ENCODE measurements at places on chromosomes 7 and 10.

GRCh38 chr10:126315494-126316177 lies 72.6 kb downstream of the ADAM12 start:
- no peak for DNase-seq

DNA sequence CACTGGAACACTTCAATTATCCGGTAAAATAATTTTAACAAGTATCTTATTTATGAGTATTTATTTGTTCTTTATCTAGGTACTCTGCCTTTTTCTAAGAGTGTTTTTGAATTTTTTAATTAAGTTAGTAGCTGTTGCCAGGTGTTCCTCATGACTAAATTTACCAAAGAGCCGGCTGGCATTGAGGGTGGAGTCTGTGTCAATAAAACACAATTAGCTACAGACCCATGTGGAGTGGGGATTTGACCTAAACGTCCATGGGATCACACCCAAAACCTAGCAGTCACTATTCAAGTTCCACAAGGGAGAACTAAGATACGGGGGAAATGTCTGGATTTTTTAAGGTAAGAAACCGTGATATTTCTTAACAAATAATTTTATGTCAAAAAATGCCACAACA lies 9.8 kb downstream of the SLC16A12 start:
- no peak for DNase-seq

DNA sequence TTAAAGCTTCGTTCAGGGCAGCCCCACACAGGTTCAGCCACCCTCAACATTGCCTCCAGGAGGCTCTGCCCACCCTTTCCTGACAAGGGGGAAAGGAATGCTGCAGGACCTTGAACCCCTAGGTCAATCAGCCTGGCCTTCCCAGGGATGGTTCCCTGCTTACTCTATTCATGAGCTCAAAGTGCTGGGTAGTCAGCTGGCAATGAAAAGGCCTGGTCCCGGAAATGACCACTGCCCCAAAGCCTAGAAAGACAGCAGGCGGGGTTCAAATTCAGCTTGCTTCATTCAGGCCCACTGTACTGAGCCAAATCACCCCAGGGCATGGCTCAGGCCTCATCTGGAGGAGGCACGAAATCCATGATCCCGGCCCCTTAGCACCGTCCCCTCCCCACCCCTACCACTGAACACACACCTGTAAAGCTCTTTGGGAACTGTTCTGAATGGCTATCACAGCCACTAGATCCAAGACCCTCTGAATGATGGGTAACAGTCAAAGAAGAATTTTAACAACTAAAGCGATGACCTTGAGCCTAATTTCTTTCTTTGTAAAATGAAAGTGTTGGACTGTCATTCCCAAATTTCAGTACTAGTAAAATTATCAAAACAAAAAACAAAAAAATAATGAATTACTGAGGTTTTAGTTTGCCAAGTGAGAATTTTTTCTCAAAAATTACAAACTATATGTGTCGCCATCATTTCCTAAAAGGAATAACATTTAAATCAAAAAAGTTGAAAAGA lies 1.0 kb downstream of the URGCP start:
- DNase-seq: no peak

DNA sequence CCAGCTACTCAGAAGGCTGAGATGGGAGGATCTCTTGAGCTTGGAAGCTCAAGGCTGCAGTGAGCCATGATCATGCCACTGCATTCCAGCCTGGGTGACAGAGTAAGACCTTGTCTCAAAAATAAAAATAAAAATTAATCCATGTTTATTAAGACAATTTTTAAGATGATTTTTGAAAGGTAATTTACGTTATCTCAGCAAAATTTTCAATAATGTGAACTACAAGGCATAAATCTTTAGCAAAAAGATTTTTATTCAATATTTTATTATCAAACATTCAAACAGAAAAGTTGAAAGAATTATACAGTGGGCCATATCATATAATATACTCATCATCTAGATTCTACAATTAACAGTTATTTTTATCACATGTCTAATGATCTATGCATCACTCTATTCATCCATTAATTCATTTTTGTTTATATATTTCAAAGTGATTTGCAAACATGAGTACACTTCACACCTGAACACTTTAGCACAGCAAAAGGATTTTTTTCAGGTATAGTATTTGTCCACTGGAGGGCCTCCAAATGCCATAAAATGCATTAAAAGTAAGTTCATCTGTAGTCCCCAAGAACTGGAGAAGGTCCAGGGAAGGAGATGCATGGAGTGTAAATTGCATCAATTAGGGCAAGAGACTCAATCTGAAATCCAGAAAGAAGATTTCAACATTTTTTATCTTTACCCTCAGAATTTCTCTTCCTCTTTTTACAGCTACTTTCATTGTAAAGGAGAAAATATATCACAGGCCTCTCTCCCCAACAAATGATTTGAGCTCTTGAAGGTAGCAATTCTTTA lies 38.6 kb upstream of the RSBN1L start:
- peak; percentile 1 for DNase-seq

DNA sequence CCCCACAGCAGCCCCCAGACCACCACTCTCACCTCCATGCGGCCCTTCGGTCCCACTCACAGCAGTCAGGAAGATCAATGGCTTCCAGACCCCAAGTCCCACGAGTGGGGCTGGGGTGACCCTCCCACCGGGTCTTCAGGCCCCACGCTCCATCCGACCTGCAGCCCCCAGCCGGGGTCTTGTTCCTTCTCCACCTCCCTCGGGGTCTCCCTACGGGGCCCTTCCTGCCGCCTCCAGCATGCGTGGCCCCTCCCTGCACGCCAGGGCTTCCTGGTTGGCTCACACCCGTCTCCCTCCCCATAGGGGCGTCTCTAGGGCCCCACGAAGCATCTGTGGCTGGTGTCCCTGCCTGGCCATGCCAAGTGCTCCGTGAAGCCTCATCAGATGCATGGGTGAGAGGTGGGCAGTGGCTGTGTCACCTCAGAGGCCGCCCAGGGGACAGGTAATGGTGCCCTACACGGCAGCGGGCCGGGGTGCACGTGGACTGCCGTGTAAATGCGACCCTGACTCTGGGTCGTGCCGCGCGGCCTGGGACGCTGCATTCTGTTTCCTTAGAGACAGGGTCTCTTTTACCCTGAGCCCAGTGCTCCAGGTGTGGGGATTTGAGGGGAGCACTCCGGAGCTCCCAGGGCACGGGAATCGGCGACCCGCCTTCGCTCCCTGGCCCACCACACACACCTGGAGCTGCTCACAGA lies 19.9 kb downstream of the ADAP1 start:
- no peak for DNase-seq

- no peak for DNase-seq
These were observed 185.2 kb downstream of the AVL9 start for GRCh38 chr7:32680259-32681173.

DNA sequence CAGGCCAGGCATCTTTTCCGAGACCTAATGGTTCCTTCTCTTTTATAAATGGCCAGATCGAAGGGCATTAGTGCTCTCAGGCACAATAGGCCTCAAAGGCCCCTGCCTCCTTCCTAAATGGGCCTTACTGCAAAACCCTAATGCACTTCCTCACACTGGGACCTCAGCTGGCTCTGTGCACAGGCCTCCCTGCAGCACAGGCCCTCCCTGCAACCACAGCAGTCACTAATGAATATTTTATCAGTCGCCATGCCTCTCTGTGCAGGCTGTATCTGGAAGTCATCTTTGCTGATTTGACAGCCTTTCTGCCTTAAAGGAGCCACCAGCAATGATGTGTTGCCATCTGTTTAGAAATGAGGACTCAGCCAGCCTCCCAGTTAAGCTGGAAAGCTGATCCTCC lies 54.9 kb upstream of the SDK1 start:
- no peak for DNase-seq

GRCh38 chr10:27620430-27621397 lies 116.6 kb downstream of the RAB18 start:
- DNase-seq: no peak

DNA sequence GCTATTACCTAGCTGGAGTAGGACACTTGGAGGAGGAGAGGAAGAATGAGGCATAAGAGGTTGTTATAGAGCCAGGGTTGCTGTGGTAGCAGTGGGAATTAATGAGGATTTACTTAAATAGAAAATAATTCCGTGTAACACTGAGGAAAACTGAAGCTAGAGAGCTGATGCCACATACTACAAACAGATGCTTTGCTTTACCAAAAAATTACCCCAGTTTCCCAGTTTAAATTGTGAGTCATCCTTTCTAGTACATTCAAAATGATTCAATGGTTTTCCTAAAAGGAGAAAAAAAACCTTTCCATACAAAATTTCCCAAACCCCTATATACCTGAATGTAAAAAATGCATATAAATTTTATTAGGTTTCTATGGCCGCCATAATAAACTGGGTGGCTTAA lies 58.3 kb downstream of the ZNF518A start:
- no peak for DNase-seq

DNA sequence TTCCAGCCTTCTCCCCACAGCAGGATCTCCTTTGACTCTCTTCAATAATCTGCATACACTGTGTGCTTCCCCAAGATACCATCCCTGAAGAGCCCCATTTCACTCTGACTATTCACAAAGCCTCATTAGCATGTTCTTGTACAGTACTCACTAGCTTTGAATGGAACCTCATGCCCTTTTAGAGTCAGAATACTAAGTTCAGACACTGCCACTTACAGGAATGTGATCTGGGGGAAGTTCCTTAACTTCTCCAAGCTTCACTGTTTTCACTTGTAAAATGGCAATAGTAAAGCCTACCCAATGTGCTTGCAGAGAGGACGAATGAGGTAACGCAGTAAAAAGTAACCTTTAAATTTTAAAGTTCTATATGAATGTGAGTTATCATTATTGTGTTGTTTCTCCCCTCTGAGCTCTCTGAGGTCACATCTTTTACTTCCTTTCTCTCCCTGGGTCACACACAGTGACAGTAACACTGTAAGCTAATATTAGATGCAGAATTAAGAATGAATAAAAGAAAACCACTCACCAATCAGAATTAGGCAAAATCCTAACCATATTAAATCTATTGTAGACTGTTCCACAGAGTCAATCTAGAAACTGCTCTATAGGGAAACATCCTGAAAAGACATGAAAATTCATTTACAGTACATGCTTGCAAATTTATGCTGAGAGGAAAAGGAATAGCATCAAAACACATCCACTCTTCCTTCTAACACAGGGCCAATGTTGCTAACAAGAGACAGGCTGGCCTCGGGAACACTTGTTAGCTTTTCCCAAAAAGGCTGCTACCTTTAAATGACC lies 64.2 kb upstream of the IL6 start:
- no peak for DNase-seq

- no peak for DNase-seq
These were observed 195.8 kb downstream of the RELN start for GRCh38 chr7:103793614-103794013.

- no peak for DNase-seq
These were observed 107.9 kb downstream of the PDGFA start for GRCh38 chr7:411677-412312.

DNA sequence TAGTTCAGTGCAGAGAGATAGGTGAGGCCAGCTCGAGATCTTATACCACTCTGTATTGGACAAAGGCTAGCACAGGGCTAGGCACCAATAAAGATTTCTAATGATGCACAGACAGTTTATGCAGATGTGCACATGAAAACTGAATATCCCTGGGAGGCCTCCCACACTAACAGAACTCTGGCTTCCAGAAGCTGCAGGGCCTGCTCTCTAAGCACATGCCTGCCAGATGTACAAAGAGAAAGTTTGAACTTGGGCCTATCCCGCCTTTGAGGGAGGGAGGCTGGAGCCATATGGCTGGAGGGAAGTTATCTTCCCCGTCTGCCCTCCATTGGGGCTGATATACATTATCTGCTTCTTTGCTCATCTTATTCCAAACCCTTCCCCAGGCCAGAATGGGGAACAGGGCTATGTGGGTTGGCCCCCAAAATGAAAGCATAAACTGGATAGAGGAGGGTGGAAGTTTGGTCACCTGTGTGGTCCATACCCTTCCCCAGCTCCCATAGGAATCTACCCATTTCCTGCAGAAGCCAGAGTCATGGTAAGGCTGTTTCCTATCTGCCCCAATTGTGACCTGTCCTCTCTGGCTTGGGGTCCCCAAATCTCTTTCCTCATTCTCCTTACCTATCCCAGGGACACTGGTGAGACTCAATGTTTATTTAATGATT lies 3.8 kb downstream of the KAZALD1 start:
- no peak for DNase-seq

- no peak for DNase-seq
These were observed 314.3 kb upstream of the PRKCQ start for GRCh38 chr10:6894405-6894804.

DNA sequence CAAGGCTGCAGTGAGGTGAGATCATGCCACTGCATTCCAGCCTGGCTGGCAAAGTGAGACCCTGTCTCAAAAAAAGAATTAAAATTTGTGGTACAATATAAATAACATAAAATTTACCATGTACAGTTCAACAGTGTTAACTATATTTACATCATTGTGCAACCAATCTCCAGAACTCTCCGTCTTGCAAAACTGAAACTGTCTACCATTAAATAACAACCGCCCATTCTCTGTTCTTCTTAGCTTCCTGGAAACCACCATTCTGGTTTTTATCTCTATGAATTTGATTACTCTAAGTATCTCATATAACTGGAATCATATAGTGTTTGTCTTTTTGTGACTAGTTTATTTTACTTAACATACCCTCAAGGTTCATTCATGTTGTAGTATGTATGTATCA lies 167.6 kb downstream of the AUTS2 start:
- no peak for DNase-seq

- no peak for DNase-seq
These were observed 35.7 kb downstream of the POLR3A start for GRCh38 chr10:77993620-77994019.

GRCh38 chr10:3295582-3296151 lies 123.1 kb upstream of the PITRM1 start:
- DNase-seq: no peak

GRCh38 chr7:130913639-130914553 lies 179.9 kb upstream of the KLF14 start:
- DNase-seq: no peak

DNA sequence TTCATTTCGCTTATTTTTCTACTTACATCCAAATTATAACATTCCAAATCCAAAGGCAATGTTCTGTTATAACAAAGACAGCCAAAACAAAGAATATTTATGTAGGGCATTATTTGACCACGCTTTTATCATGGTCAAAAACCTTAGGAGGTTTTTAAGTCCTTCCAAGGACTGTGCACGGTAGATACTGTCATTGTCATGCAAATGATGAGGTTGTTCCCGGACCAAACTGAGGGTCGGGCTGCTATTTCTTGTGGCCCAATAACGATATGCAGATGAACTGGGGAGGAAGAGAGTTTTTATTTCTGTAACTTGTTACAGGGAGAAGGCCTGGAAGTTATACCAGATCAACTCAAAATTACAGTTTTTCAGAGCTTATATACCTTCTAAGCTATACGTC lies 56.6 kb upstream of the STEAP4 start:
- no peak for DNase-seq

GRCh38 chr7:19932549-19933249 lies 159.3 kb upstream of the TMEM196 start:
- no peak for DNase-seq

DNA sequence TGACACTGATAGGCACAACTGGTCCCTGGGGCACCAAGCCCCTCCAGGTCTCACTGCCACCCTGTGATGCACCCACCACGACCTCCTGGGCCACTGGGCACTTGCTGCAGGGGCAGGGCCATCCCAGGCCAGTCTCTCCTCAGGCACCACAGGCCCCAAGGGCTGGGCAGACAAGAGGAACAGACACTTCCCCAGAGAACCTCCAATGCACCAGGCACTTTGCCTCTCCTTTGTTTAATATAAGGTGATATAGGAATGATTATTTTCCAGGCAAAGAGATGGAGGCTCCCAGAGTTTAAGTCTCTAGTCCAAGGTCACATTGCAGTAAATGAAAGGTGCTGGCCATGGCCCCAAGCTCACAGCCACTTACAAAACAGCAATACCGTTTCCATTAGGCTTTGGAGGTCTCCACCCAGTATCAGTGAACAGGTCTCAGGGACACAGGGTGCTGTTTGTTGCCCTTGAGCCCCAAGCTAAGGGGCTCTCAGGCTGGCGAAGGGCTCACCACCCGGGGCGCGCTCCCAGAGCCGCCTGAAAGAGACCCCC lies 4.5 kb downstream of the DEPP1 start:
- no peak for DNase-seq

Data from C1 segment of cervical spinal cord (tissue), 14 donors.